ENCODE measurements at places on chromosomes 13 and 19.

- DNase-seq: no peak
These were observed 760.4 kb upstream of the PCDH20 start for GRCh38 chr13:62176051-62176450.

DNA sequence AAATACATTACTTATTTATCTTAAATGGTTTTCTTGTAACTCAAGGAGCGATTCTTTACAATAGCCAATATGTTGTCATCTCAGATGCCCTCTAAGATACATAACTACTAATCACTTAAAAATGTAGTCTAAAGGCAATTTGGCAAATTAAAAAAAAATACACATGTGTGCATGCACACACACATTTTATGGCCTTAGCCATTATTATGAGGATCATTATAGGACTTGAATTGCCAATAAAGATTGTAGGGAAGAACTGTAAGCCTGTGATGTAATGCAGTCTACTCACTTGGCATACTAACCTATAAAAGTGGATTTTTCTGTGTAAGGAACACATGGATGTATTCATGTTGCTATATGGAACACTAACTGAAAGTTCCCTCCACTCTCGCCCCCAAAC lies 274.3 kb downstream of the SHISA2 start:
- DNase-seq: no peak

DNA sequence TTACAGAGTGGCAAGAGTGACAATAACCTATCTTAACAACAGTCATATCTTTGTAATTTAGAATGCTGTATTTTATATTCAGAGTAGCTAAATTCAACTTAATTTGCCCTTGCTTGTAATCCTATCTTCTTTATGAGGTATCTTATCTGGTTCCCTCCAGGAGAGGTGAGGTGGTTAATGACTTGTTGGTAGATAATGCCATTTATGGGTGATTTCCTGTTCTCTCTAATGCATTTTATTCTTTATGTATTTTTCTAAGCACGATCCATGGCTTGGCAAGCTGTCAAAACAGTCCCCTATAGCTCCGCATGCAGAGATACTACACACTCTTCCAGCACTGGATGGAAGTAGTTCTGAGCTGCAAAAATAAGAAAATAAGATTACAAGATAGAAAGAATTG lies 267.9 kb downstream of the LMO7 start:
- no peak for DNase-seq

DNA sequence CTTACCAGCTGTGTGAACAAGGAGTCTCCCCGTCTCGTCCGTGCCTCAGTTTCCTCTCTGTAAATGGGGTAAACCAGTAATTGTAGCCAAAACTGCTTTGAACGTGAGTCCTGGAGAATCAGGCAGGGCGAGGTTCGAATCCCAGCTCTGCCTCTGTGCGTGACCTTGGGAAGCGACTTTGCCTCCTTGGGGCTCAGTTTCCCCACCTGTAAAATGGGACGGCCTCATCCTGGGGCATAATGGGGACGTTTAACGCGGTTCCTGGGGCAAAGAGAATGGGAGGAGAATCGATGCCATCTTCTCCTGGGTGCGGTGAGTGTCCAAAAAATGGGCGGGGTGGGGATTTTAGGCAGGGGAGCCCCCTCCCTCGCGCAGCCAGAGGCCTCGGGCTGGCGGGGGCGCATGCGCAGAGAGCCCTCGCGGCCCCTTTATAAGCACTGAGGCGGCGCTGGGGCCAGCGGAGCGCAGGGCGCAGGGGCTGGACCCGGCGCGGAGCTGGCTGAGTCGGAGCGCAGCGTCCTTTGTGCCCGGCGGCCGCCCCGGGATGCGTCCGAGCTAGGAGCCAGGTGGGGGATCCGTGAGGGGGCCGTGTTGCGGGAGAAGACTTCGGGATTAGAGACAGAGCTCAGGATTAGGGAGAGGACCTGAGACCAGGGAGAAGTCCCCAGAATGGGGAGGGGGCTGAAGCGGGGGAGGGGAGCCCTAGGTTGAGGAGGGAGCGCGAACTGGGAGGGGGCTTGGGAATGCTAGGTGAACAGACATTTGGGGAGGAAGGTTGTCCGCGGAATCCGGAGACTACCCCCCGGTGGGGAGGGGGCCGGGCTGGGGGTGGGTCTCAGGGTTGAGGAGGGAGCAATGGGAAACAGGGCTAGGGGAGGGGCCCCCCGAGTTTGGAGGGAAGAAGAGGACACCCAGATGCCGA lies at the start of gene NCAN:
NCAN (plus strand) TSS at position 460 of the 922 bp plus-strand sequence. CDS start 4,996 bp downstream, outside the sequence.
- DNase-seq: no peak

GRCh38 chr13:37442996-37443395 lies 155.6 kb downstream of the POSTN start:
- DNase-seq: no peak

Data from SIG-M5 (cell line).